ENCODE measurements at places on chromosomes 4 and X.

DNA sequence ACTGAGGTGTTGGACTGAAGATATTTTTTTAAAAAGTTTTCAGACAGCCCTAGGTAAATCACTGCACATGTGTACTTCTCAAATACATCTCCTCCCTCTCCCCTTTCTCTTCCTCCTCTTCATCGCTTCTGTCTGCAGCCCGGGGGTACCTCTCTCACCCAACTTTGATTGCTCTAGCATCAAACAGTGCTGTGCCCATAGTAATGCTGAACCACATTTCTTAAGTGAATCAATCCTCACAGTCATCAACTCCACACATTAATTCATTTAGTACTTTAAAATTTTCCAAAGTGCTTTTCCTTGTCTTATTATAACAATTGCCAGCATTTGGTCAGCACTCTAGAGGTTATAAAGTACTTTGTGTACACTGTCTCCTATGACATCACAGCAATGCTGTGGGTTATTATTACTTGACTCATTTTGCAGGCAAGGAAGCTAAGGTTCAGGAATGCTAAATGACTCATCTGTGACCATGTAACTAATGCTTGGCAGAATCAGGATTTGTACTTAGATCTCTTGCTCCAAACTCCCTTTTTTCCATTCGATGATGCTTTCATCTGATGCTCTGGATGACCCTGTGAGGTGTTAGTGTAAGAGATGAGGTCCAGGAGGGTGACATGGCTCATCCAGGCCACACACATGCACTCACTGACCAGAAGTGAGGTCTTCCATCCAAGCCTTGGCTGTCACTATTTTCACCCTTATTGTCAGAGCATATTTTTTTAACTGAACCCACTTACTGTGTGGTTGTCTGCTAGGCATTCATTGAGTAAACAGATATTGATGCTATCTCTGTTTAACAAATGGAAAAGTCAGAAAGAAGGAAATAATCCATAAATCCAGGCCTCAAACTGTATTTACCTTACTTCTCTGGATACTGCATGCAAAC lies 58.8 kb downstream of the RHOH start:
- DNase-seq = no peak

DNA sequence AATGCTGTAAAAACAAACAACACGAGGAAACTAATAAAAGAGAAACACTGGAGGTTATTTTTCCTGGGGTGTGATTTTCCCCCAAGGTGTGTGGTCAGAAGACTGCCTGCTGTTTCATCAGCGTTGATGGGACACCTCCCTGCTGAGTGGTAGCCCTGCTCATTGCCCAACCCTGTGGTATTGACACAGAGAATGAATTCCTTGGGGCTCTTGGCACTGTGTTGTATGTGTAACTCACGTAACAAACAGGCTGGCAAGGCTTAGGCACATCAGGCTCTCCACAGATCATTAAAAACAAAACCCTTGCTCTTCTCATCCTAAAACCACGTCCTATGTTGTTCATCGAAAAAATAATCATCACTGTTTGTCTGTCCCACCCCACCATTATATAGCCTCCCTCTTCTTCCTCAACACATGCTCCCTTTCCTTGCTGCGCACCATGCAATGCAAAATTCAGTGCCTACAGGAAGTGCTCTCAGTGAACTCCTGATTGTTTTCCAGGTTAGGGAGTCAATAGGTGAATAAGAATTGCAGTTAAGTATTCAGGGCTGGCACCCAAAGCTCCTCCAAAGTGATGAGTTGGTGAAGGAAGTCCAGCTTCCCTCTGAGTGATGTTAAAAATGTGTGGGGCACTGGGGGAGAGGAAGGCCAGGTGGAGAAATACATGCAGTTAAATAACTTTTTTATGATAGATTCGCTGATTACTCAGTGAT lies 11.4 kb upstream of the PUDP start:
- DNase-seq = no peak

DNA sequence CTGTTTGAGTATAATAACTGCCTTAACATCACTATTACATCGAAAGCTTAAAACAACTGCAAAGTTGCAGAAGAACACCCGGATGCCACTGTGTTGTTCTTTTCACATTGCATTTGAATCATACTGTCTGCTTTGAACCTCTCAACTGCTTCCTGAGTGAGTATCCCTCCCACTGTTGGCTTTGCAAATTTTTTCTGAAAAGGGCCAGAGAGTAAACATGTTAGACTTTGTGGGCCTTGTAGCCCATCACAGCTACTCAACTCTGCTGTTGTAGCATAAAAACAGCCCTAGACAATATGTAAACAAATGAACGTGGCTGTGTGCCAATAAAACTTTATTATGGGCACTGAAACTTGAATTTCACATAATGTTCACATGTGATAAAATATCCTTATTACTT lies 76.1 kb downstream of the NSG1 start:
- DNase-seq = peak; percentile 28

GRCh38 chr4:156764145-156764544 lies 207.5 kb downstream of the PDGFC start:
- no peak for DNase-seq

DNA sequence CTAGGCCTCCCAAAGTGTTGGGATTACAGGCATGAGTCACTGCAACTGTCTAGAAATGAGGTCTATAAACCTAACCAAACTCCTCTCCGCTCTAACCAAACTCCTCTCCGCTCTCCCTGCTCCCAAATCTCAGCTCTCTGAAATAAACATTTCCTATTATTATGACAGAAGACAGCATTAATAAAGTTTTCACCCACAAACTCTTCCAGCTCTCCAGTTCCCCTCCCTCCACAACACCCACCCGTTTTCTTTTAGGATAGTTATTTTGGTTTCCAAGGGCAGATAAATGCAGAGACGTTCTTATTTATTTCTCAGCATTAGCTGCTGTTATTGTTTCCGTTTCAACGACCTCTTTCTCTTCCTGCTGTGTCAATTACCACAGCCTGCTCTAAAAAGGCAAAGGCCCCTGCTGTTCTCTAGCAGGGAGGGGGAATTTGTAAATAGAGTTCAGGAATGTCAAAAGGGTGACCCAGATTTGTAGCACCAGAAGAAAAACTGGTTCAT lies 13.3 kb upstream of the SCD5 start:
- DNase-seq = no peak

Data from CD4-positive, alpha-beta T cell treated with Interleukin-17A for 4 hours (primary cell).